ENCODE measurements at places on chromosomes 7 and 10.

GRCh38 chr7:117716707-117717299 lies 156.4 kb downstream of the CTTNBP2 start:
- no peak for DNase-seq

- DNase-seq, result no peak
These were observed 26.4 kb upstream of the IL6 start for GRCh38 chr7:22700559-22701002.

GRCh38 chr7:105122619-105123018 lies 108.6 kb downstream of the KMT2E start:
- no peak for DNase-seq

GRCh38 chr10:112525200-112525599 lies 78.2 kb downstream of the VTI1A start:
- DNase-seq, result no peak

GRCh38 chr10:128929131-128929530 lies 537.9 kb upstream of the MGMT start:
- no peak for DNase-seq

GRCh38 chr10:22927166-22927565 lies 687 bp upstream of the ARMC3 start:
- no peak for DNase-seq

DNA sequence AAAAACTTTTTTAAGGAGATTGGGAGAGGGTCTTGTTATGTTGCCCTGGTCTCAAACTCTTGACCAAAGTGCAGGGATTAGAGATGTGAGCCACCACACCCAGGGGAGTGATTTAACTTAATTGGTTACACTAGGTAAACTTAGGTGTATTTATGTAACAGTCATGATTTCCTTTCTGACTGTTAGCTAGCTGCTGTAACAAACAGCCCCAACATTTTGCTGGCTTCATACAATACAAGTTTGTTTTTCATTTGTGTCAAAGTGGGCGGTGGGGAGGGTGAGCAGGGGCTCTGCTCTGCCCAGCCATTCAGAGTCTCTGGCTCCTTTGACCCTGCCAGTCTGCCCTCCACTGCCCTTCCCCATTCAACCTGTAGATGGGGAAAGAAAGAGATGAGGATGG lies 9.3 kb downstream of the DOCK1 start:
- no peak for DNase-seq

DNA sequence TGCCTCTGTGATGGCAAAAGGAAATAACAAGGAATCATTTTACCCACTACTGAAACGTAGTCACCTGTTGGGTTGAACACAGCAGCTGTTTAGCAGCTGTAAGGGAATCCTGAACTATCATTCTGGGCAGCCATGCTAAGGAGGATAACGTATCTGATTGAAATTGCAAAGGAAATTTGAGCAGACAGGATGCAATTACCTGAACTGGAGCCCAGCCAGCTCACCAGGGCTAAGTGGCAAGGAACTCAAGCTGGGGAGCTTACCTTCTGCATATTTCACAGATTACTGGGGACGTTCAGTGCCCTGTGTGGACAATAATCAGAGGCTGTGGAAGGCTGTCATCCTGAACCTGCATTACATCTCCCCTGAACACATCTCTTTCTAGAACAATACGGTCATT lies 650.5 kb downstream of the SORCS3 start:
- no peak for DNase-seq

DNA sequence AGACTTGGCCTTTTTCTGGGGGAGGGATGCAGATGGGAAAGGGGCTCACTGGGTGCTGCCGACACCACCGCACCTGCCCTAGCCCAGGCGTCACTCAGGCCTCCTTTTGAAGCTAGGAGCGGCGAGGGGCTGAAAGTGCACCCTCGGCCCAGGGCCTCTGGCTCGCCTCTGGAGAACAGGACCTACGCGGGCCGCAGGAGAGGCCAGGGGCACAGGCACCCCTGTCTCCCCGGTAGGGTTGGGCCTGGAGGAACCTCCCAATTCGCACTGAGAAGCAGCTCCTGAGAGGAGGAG lies 46.5 kb upstream of the PRKAR1B start:
- DNase-seq, result no peak

DNA sequence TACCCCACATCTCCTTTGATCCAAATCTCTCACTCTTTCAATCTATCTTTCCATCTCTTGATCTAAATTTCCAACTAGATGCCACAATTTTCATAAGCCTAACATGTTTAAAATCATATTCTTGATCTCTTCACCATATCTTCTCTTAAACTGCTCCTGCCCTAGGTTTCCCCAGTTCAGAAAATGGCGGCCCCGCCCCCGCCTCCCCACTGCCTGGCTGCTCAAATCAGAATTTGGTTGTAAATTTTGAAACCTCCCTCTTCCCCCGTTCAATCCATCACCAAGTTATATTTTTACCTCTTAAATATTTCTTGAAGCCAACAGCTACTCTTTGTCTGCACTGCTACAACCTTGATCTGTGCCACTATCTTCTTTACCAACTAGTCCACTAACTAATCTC lies 27.3 kb upstream of the PRTFDC1 start:
- no peak for DNase-seq

DNA sequence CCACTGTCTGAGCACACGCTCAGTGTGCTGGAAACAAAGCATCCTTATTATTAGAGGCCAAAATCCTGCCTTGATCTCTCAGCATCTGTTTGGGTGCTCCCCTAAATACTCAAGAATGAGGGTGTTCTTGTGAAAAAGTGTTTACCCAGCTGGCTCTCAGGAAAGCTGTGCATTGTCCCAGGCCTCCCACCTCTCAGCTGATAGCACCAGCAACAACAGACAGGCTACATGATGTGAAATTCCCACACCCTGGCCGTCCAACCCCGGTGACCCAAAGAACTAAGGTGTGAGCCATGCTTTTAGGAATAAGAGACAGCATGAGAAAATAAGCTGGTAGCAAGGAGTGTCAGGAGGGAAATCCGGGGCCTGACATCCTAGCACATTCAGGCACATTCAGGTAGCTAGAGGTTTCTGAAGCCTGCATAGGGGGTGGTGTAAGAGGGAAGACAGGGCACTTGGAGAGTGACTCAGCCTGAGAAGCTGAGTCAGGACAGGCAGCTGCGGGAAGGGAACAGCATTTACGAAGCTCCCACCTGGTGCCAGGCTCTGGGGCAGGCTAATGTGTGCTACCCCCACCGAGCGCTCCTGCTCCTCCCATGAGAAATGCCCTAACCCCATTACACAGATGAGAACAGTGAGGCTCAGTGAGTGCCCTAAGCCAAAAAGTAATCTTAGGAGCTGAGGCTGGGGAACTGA lies 205.6 kb downstream of the GRID1 start:
- no peak for DNase-seq

DNA sequence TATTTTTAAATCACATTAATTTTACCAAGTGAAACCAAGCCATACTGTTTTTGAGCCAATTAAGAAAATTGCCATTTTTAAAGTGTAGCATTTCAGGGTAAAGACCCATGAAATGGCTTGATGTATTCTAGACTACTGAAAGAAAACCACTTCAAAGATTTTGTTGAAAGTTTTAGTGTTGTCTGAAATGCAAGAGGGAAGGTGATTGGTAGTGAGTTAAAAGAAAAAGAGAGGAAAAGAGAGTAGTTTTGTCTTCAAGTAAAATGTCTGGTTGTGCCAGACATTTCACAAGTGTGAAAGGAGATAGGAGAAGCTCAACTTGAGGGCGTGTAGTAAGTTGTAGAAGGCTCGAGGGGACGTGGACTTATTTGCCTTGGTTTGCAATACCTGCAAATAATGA lies 41.6 kb downstream of the CALML5 start:
- DNase-seq, result no peak

GRCh38 chr7:130273933-130274255 lies 7.2 kb downstream of the CPA2 start:
- DNase-seq, result no peak

DNA sequence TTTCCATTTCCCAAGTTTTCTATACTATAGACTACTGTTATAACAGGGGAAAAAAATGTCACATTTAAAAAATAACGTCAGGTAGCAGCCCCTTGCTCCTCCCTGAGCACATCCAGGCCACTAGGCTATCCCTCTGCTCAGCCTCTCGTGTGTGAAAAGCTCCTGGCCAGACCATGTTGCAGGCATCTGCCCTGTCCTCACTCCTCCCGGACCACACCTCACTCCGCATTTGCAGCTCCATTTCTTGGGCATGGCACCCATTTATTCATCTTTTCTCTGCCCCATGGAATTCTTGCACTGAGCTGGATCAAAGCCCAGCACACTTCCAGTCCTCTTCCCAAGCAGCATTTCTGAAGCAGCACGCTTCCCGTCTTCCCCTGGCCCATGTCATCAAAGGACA lies 1.4 kb upstream of the GDF2 start:
- no peak for DNase-seq

GRCh38 chr10:122140461-122140902 lies 130.6 kb upstream of the BTBD16 start:
- DNase-seq, result no peak

DNA sequence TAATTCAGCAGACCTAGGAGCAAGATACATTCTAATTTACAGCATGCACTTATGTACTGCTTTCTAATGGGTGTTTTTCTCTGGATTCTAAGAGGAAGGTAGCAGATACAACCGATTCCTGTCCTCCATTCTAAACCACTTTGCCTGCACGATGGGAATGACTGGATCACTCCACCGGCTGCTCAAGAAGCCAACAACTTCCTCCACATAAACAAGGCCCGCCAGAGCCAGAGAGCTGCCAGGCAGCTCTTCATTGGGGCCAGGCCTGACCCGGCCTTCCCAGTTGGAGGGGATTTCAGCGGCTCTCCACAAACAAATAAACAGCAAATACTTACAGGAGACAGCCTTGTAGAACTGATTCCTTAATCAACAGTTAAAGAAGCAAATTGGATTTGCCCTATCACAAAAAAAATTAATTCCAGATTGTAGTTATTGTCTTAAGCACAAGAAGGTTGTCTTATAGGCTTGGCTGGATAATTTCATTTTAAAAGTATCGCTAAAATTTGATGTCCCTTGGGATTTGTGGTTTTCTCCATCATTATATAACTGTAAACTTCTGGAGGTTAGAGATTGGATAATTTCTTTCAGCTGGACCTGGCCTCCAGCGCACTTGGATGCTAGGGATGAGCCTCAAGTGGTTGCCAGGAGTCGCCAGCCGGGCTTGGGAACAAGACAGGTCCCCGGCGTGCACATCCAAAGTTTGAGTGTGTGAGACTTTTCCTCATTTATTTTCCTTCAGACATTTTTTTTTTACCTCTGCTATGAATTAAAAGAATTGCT lies 20.9 kb downstream of the EBF3 start:
- no peak for DNase-seq

GRCh38 chr10:63539377-63539776 lies 18.2 kb downstream of the REEP3 start:
- no peak for DNase-seq

DNA sequence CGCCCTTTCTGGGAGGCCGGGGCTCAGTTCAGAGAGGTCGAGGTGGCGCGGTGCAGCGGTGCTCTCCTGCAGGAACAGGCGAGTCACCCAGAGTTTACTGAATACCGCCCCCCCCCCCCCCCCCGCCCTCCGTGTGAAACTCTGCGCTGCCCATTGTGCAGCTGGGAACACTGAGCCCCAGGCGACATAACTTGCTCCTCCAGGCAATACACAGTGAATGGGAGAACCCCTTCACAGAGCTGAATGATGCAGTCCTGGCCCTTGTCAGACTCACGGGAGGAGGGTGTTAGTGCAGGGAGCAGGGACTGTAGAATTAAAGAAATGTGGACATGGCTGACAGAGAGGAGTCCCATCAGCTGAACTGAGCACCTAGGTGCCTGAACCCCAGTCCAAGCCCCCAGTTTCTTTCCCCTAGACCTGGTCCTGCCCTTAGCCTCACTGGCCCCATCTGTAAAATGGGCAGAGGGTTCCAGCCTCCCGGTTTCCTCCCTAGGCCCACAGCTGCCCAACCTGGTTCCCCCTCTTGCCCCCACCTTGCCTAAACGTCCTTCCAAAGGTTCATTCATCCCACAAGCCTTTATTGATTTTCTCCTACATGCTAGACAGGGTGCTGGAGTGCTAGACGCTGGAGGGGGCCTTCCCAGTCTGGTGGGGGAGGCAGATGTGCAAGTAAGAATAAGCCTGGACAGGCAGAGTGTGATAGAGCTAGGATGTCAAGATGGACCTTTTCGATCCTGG lies 869 bp upstream of the LOXL4 start:
- DNase-seq, result no peak

DNA sequence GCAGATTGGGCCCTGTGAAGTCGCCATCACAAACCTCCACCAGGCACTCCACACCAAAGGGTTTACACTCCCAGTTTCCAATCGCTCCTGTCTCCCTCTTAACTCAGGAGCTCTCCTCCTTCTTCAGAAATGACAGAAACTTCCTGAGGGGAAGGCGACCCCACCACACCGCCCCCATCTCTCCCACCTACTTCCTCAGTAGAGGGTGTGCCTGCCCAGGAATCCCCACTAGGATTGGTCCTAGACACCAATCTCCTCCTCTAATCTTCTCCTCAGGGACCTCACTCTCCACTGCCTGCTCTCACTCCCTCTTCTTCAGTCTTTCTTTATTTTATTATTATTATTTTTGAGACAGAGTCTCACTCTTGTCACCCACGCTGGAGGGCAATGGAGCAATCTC lies 5.9 kb upstream of the INSIG1 start:
- DNase-seq, result no peak

DNA sequence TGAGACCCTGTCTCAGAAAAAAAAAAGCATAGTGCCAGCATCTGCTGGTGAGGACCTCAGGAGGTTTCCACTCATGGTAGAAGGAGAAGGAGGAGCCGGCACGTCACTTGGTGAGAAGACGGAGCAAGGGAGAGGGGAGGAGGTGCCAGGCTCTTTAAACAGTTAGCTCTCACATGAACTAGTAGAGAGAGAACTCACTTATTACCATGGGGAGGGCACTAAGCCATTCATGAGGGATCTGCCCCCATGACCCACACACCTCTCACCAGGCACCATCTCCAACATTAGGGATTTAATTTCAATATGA lies 62.9 kb upstream of the VKORC1L1 start:
- no peak for DNase-seq

- no peak for DNase-seq
These were observed 21.1 kb downstream of the FAM20C start for GRCh38 chr7:213324-213993.

GRCh38 chr7:28903730-28904577 lies 54.2 kb downstream of the TRIL start:
- no peak for DNase-seq

- no peak for DNase-seq
These were observed 4.6 kb downstream of the REPIN1 start for GRCh38 chr7:150373049-150373801.

DNA sequence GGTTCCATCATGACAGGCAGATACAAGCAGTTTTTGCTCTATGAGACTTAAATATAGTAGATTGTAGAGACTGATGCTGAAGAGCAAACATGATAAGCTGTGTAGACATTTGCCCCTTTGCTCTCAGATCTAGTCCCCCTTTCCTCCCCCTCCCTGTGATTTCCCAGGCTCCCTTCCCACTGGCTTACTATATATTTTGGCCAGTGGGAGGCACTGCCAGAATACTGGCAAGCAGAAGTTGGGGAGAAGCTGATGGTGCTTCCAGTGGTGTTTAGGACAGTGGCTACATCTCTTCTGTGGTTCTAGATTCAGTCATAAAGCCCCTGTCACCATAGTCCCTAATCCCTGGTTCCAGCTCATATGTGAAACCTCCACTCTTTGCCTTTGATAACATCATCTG lies 156.1 kb upstream of the STEAP4 start:
- DNase-seq, result no peak
